Myocyte (in vitro differentiated cells): ENCODE measurements at places on chromosomes 12 and 14. TPM values are rescaled to one million over a fixed set of nuclear protein-coding genes. Genes with fewer than 3 reads are reported as not detected.

The AKAP5 gene
- total RNA-seq: 0.05 and 0.08 TPM in 2 replicates

The TAS2R9 gene
- total RNA-seq: not detected in 2 replicates

The C12orf50 gene
- total RNA-seq: not detected in 2 replicates

- no peak for DNase-seq
Measured at GRCh38 chr12:131468206-131468605, 242.7 kb upstream of the SFSWAP start.

- DNase-seq: no peak
Measured at GRCh38 chr14:78164226-78164853, 5.8 kb upstream of the NRXN3 start.

- no peak for DNase-seq
Measured at GRCh38 chr12:104998423-104999346, 12.6 kb downstream of the NOPCHAP1 start.

- DNase-seq: peak; percentile 67
Measured at GRCh38 chr12:857611-858010, 91.9 kb downstream of the RAD52 start.

GRCh38 chr14:55771242-55771981, 191.4 kb downstream of the KTN1 start:
- no peak for DNase-seq
